ENCODE measurements at places on chromosomes 5 and 9. TPM values are rescaled to one million over a fixed set of nuclear protein-coding genes. Genes with fewer than 3 reads are reported as not detected.

DNA sequence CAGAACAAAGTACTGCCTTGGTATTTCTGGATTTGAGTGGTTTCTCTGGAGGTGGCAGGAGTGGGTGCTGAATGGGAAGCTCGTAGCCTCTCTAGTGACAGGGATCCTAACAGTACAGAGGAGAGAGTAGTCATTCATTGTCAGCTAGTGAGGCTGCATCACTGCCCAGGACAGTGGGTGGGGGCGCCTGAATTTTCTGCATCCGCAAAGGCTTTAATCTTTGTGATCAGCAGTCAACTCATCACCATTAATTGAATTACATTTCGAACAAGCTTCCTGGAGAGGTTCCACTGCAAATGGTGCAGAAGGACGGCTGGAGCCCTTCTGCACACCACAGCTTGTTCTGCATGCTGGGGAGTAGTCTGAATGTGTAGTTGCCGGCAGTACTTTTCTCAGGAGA lies 77.5 kb downstream of the HSPA4 start:
- no peak overlapping the region for H3K4me3 ChIP-seq
- no peak for DNase-seq
- H3K27ac ChIP-seq = no peak overlapping the region
- peaks cover 2% of the 10 kb centered on the region for H3K27me3 ChIP-seq
- H3K36me3 ChIP-seq = no peaks in the 10 kb centered on the region
- H3K4me1 ChIP-seq = no peaks in the 10 kb centered on the region

The CCL28 gene
- 2.8 TPM for total RNA-seq

GRCh38 chr9:76709020-76709419 lies 55.2 kb upstream of the PCA3 start:
- no peaks in the 10 kb centered on the region for H3K4me1 ChIP-seq
- H3K27me3 ChIP-seq = peaks cover 6% of the 10 kb centered on the region
- no peak overlapping the region for H3K27ac ChIP-seq
- H3K36me3 ChIP-seq = no peaks in the 10 kb centered on the region
- DNase-seq = no peak

The C5orf24 gene
- 33.6 TPM for total RNA-seq

DNA sequence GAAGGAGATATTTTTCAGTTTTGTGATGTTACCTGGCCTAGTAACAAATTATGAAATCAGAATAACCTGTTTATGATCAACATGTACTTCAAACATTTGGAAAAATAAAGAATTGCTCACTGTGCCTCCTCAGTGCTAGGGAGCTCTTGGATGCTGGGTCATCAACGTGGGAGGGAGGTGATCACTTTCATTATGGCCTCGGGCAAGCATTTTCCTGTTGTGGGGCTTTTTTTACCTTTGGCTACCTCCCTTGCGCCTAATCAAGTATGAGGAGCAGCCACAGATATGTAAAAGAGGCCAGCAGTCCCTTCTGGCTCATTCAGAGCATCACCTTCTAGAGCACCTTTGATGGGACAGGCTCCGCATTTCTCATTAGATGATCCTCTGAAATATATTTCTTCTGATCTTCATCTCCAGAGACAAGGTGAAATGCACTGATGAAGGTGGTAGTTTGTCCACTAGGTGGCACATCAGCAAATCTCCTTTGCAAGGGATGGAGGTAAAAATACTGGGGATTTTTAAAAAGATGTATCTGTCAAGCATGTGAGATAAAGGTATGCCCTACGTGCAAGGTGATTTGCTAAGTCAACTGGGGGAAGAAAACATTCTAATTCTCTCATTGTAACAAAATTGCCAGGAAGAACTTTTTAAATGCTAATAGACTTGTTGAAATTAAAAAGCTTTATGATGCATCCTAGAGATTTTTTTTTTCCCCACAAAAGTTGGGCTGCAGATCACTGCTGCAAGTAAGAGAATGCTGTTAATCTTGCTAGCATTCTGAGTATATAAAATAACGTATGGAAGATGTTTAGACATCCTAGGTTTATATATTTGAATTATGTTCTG lies 218.2 kb downstream of the MAST4 start:
- DNase-seq = peak; percentile 34
- no peaks in the 10 kb centered on the region for H3K27me3 ChIP-seq
- no peaks in the 10 kb centered on the region for H3K4me1 ChIP-seq
- H3K4me3 ChIP-seq = no peak overlapping the region
- no peak overlapping the region for H3K27ac ChIP-seq

- no peaks in the 10 kb centered on the region for H3K36me3 ChIP-seq
- DNase-seq = no peak
- H3K27me3 ChIP-seq = no peaks in the 10 kb centered on the region
- no peak overlapping the region for H3K4me3 ChIP-seq
Observed at GRCh38 chr5:122083535-122083934, 5.5 kb upstream of the LOX start.

GRCh38 chr5:150146235-150146634 lies 9.4 kb downstream of the PDGFRB start:
- peaks cover 64% of the 10 kb centered on the region for H3K4me1 ChIP-seq
- H3K27me3 ChIP-seq = no peaks in the 10 kb centered on the region

DNA sequence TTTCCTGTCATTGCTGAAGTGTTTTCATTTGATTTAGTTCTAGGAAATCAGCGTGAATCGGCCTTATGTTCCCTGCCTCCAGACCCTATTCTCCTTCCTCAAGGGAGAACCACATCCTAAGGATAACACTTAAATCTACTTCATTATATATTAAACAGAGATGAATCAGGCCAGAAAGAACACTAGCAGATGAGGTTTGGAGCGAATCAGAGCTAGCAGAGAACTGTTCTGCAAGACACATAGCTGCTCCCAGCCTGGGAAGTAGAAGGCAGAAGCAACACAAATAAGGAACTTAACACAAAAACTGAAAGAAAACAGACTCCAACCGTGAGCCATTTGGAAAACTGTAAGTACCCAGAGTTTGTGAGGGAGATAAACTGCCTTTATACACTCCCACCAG lies 718.2 kb downstream of the SEMA5A start:
- no peaks in the 10 kb centered on the region for H3K36me3 ChIP-seq
- no peak overlapping the region for H3K4me3 ChIP-seq
- DNase-seq = peak; percentile 54
- peaks cover 24% of the 10 kb centered on the region for H3K4me1 ChIP-seq

DNA sequence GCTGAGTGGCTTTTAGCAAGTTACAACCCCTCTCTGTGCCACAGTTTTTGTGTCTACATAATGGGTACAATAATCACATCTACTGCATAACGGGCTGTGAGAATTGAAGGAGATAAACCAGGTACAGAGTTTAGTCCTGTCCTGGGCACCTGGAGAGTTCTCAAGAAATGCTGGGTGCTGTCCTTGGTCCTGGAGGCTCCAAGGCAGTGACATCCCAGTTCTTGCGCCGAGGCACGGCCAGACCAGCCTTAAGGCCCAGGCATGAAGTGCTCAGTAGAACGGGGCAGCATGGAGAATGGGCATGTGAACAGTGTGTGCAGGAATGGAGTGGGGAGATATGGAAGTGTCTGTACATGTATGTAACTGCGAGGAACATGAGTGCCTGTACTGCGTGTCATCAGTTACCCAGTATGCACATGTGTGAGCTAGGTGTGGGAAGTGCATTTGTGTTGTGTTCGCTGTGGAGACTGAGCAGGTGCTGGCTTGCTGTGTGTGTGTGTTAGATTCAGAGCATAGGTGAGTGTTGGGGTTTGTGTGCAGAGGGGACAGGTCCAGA lies 6.3 kb upstream of the UNC5A start:
- no peak overlapping the region for H3K27ac ChIP-seq
- H3K4me1 ChIP-seq = no peaks in the 10 kb centered on the region
- H3K36me3 ChIP-seq = no peaks in the 10 kb centered on the region
- H3K27me3 ChIP-seq = peaks cover 4% of the 10 kb centered on the region
- no peak overlapping the region for H3K4me3 ChIP-seq

DNA sequence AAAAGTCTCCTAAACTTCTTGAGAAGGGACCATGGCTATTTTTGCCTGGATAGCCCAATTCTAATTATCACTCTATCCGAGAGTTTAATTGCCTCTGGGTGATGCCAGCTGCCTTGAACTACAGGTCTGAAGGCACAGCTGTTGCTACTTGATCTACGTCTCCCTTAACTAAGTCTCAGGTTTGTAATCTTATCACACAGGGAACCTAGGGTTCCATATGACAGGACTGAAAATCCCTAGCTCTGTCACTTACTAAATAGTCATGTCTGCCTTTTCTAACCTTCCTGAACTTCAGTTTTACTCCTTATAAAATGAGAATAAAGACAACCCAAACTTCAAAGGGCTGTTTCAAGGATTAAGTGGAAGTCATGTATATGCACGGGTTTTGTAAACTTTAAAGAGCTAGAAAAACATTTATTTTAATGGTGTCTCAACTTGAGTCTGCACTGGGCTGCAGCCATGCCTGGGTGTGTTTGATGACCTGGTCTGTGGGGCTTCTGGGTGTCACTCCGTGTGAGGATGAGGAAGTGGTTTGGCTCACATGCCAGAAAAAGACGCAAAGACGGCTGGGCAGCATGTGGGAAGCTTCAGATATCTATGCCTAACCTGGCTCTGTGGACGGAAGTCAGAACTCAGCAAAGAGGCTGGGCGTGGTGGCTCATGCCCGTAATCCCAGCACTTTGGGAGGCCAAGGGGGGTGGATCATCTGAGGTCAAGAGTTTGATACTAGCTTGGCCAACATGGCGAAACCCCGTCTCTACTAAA lies 129.3 kb upstream of the SLC44A1 start:
- H3K27me3 ChIP-seq = no peaks in the 10 kb centered on the region
- no peaks in the 10 kb centered on the region for H3K4me1 ChIP-seq
- no peak overlapping the region for H3K27ac ChIP-seq
- DNase-seq = peak; percentile 50

GRCh38 chr5:134136221-134136631 lies 21.7 kb downstream of the TCF7 start:
- peaks cover 8% of the 10 kb centered on the region for H3K4me1 ChIP-seq
- peaks cover 10% of the 10 kb centered on the region for H3K36me3 ChIP-seq
- H3K4me3 ChIP-seq = no peak overlapping the region
- DNase-seq = no peak
- H3K27me3 ChIP-seq = no peaks in the 10 kb centered on the region
- H3K27ac ChIP-seq = no peak overlapping the region

- no peaks in the 10 kb centered on the region for H3K36me3 ChIP-seq
- H3K27me3 ChIP-seq = no peaks in the 10 kb centered on the region
- H3K4me1 ChIP-seq = peaks cover 4% of the 10 kb centered on the region
- H3K27ac ChIP-seq = no peak overlapping the region
- no peak overlapping the region for H3K4me3 ChIP-seq
Observed at GRCh38 chr9:4157584-4158499, 142.0 kb downstream of the GLIS3 start.

GRCh38 chr9:84228130-84228720 lies 112.3 kb downstream of the SLC28A3 start:
- no peak for DNase-seq
- H3K4me1 ChIP-seq = no peaks in the 10 kb centered on the region
- H3K27me3 ChIP-seq = no peaks in the 10 kb centered on the region
- no peaks in the 10 kb centered on the region for H3K36me3 ChIP-seq
- H3K27ac ChIP-seq = no peak overlapping the region

The PCAT7 gene
- under 0.01 TPM for total RNA-seq

DNA sequence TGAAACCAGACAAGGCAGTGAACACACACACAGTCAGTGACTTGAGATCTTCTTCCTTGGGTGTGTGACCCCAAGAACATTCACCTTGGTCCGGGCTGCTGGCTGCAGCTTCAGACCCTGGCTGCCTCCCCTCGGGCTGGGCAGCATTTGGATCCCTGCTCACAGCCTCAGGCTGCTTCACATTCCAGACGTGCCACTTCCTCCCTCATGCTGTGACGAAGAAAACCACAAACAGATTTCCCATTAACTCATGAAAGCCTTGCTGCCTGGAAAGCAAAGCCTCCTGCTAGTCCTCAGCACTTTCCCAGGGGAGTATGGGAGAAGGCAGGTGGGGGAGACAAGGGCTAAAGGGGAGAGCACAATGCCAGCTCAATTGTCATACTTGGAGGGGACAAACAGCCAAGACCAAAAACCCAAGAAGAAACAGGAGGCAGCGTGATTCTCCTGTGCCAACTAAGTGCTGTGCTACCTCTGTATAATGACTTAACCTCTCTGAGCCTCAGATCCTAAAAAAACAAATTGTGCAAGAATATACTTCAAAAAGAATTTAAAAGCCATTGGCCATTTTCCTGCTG lies 594.6 kb upstream of the BRINP1 start:
- peak; percentile 98 for DNase-seq
- no peaks in the 10 kb centered on the region for H3K27me3 ChIP-seq
- peak overlapping the region; percentile 12 for H3K4me3 ChIP-seq
- H3K4me1 ChIP-seq = peaks cover 7% of the 10 kb centered on the region
- H3K36me3 ChIP-seq = no peaks in the 10 kb centered on the region

GRCh38 chr9:33350310-33350709 lies 52.1 kb downstream of the AQP7 start:
- peak; percentile 67 for DNase-seq
- H3K36me3 ChIP-seq = peaks cover 3% of the 10 kb centered on the region
- peaks cover 2% of the 10 kb centered on the region for H3K4me1 ChIP-seq
- no peaks in the 10 kb centered on the region for H3K27me3 ChIP-seq

The LCN15 gene
- total RNA-seq = not detected

The ACTBL2 gene
- total RNA-seq = under 0.01 TPM

- no peak overlapping the region for H3K27ac ChIP-seq
- DNase-seq = peak; percentile 12
- H3K36me3 ChIP-seq = no peaks in the 10 kb centered on the region
- no peaks in the 10 kb centered on the region for H3K27me3 ChIP-seq
- H3K4me3 ChIP-seq = no peak overlapping the region
Observed at GRCh38 chr5:62256161-62257019, 49.6 kb upstream of the KIF2A start.

- H3K4me3 ChIP-seq = no peak overlapping the region
- H3K36me3 ChIP-seq = no peaks in the 10 kb centered on the region
Observed at GRCh38 chr9:109967651-109968642, 187.9 kb downstream of the PALM2AKAP2 start.

The RNF38 gene
- 8.9 TPM for total RNA-seq

The C9orf153 gene
- total RNA-seq = 0.51 TPM

The PCDHB10 gene
- total RNA-seq = 0.77 TPM

DNA sequence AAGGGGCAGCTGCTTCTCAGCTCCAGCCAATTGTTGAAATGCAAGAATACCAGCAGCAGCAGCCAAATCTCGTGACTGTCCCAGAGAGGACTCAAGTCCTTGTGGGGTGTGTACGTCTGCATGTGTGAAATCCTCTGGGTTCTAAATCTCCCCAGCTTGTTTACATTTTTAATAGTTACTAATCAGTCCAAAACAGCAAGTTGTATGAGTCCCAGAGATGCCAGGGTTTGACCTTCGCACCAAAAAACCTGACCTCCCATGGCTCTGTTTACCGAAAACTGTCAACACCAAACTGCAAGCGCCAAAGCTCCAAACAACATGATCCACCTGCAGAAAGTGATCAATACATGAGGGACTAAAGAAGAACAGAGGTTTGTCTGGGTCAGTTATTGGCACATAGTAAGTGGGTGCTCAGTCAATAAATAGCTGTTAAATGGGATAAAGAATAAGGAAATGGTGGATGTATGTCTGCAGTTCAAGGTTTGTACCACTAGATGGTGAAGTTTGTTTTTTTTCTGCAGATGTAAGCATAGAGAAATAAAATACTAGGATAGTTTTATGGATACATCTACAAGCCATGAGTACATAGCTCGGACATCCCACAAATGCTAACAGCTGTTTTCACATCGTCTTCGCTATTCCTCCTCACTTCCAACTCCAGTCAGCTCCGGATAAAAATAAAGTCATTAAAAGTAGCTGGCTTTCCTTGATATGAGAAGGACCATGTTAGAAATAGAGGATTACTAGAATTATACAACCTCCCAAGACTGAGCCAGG lies 85.3 kb upstream of the ADRB2 start:
- H3K4me3 ChIP-seq = no peak overlapping the region
- DNase-seq = peak; percentile 86
- H3K27ac ChIP-seq = no peak overlapping the region
- no peaks in the 10 kb centered on the region for H3K36me3 ChIP-seq
- H3K27me3 ChIP-seq = no peaks in the 10 kb centered on the region

All from fibroblast of lung (primary cell).